ENCODE measurements at places on chromosomes 7 and 10.

DNA sequence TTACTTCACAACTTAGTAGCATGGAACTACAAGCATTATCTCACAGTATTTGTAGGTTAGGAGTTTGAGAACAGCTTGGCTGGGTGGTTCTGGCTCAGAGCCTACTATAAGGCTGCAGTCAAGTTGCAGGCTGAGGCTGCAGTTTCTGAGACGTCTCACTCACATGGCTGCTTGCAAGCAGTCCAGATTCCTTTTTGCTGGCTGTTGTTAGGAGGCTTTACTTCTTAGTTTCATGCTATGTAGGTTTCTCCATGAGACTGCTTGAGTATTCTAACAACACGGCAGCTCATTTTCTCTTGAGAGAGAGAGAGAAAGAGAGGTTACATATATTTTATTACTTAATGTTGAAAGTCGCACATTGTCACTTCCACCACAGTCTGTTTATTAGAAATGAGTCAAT lies 1073.9 kb downstream of the NXPH1 start:
- DNase-seq = no peak

GRCh38 chr7:139995017-139995915 lies 67.5 kb downstream of the PARP12 start:
- DNase-seq = no peak

GRCh38 chr10:44916429-44916828 lies 5.3 kb downstream of the TMEM72 start:
- DNase-seq = no peak

DNA sequence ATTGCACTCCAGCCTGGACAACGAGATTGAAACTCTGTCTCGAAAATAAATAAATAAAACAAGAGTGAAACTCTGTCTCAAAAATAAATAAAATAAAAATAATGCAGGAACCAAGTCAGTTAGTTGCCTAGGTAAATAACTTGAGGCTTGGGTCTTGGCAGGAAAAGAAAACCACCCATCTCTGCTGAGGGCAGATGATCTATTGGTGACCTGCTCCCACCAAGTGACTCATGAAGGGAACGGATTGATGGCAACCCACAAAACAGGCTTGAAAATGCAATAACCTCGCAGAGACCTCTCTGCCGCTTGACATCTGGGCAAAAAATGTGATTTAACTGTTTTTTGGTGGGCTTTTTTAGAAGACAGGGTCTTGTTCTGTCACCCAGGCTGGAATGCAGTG lies 86.6 kb downstream of the CALN1 start:
- no peak for DNase-seq

- no peak for DNase-seq
Observed at GRCh38 chr10:5782174-5782573, 31.1 kb downstream of the GDI2 start.

DNA sequence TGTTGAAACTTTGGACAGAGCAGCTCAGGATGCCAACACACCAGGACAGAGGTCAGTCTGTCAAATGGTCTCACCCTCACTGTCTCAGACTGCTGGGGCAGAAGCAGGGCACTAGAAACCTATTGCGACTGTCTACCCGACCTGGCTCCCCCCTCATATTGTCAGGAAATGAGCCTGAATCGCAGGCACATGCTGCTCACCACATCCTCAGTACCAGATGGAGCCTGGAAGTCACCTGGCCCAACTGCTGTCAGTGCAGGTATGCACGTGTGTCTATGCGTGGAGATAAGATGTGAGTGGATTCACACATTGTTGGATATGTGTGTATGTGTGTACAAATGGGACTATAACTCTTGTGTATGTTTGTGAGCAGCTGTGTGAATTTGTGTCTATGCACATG lies 3.2 kb upstream of the CDHR1 start:
- DNase-seq = no peak

DNA sequence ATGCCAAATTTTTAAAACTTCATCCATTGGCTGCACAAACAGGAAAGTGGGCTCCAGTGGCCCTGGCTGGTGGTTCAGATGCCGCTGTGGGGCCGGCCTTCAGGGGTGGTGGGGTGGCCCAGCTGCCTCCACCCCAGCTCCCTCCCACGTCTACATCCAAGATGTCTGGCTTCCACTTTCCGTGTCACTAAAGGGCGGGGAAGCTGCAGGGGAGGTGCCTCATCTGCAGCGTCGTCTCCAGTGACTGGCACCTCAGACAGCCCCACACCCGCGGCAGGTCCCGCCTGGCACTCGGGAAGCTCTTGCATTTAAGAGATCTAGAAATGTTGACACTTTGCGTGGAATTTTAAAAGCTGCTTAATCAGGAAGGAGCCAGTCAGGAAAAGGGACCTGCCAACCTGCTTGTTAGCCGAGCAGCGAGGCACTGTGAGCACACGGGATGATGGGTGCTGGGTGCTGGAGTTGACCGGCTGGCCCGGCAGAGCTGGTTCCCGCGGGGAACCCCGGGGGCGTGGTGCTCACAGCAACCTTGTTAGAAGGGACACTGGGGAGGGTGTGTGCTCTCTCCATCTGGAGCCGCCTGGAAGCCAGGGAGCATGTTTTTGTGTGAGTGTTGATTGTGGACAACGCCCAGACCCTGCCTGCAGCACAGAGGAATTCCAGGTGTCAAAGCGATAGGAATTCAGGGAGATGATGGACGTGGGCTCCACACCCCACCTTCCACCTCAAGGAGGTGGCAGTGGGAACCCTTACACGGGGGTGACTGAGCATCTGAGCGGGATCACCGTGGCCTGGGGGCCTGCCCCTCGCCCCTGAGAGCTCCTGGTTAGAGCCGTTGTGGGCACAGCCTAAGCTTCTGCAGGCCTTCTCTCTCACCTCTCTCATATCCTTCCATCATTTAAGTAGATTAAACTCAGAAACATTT lies 320.5 kb downstream of the PTPRN2 start:
- no peak for DNase-seq

DNA sequence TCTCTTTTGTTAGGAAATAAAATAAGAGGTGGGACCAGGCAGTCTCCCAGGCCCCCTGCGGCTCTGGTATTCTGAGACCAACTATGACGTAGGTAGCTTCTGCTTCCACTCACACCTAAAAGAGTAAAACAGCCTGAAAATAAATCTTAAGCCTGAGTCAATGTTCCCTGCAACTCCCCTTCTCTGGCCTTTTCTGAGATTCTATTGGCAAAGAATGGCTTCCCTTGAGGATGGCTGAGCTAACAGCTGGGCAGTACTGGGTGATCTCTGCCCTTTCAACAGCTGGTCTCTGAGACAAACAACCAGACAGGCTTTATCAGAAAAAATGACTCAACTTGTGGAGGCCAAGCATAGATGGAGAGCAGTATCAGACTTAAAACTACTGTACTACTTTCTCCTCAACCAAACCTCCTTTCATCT lies 58.7 kb downstream of the CREB3L2 start:
- no peak for DNase-seq

DNA sequence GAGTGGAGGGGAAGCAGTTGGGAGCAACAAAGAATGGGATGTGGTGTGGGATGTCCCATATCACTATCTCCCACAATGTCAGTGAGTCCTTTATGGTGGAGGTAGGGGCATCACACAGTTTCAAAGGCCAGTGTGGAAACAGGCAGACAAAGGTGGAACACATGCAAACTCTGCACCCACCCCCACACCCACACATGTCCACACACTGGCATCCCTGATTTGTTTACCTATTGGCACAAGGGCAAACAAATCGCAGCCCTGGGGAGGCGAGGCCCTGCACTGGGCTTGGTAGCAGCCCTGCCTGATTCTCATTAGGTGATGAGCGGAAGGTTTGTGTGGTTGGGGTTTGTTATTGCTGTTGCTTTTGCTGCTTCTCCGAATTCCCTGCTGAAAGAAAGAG lies 243.3 kb downstream of the GRID1 start:
- DNase-seq = no peak

- DNase-seq = no peak
Observed at GRCh38 chr10:114566064-114566463, 92.0 kb downstream of the ABLIM1 start.

DNA sequence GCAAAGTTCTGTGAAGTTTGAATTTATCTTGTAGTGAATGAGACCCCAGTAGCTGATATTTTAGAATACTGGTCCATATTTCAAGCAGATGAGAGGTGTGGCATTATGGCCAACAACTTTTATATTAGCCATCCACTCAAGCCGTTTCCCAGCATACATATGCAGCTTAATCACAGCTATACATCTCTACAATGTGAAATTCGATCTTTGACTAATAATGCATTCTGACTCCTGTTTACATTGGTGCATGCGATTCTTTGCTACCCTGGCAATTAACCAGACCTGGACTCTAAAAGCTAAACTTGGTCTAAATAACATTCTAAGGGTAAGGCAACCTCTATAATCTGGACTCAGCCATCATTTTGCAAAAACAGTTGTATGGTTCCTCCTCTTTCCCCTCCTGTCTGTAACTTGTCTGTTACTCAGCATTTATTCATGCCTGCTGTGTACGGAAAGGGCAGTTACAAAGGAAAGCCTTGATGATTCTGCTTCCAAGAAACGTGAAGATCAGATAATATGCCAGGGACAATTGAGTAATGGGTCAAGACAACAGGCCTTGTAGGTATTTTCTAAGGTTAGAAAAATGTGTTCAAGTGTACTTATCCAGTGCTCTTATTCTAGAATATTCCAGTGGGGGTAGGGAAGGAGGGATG lies 50.6 kb downstream of the PNLIPRP2 start:
- DNase-seq = no peak

DNA sequence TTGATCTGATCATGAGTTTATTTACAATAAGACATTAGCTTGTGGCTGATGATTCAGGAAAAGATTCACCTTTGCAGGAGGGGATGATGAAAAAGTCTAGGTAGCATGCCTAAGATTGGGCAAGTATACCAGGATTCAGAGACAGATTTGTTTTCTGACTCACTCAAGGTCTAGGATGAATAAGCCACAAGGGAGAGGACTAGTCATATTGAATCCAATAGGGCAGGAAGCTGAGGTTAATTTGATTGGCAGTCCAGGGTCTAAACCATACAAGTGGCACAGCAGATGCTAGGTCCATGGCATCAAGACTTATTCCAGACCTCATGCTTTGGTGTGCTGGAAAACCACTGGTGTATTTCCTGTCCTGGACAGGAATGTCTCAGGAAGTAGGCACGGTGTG lies 1133.4 kb downstream of the XPNPEP1 start:
- DNase-seq = no peak

- no peak for DNase-seq
Observed at GRCh38 chr10:20608503-20608902, 288.6 kb downstream of the NEBL start.

GRCh38 chr7:29224726-29225125 lies 30.2 kb downstream of the CHN2 start:
- DNase-seq = no peak

DNA sequence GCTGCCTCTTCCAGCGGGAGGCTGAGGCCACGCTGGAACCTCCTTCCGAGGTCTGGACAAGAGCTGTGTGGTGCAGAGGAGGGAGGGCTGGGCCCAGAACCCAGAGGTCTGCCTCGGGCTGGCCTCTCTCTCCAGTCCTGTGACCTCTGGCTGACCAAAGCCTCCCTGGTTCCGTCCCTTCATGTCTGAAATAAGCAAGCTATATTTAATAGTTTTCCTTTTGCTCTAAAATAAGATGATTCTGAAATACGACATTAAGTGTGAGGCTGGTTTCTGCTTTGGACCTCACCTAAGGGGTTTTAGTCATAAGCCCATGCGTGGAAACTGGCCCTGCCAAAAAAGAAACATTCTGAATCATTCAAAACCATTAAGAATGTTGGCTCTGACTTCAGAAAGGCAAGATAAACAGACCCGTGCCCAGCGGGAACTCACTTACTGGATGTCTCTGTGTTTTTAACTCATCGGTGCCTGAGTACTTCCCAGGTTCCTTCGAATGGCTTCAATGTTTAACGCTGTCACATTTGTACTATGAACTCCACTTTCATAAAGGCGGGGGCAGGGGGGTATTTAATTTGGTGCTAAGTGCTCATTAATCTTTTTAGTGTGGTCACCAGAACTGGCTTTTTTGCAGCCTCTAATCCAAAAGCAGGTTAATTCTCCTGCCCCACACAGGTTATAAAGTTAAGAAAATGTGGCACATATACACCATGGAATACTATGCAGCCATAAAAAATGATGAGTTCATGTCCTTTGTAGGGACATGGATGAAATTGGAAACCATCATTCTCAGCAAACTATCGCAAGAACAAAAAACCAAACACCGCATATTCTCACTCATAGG lies 157.5 kb upstream of the KLF14 start:
- DNase-seq = no peak

GRCh38 chr10:24703700-24704099 lies 20.0 kb downstream of the ARHGAP21 start:
- no peak for DNase-seq

- no peak for DNase-seq
Observed at GRCh38 chr7:151782598-151783448, 94.1 kb downstream of the PRKAG2 start.

- no peak for DNase-seq
Observed at GRCh38 chr10:26455567-26456315, 17.6 kb downstream of the APBB1IP start.

- DNase-seq = no peak
Observed at GRCh38 chr7:108468246-108468645, 12.0 kb upstream of the NRCAM start.

DNA sequence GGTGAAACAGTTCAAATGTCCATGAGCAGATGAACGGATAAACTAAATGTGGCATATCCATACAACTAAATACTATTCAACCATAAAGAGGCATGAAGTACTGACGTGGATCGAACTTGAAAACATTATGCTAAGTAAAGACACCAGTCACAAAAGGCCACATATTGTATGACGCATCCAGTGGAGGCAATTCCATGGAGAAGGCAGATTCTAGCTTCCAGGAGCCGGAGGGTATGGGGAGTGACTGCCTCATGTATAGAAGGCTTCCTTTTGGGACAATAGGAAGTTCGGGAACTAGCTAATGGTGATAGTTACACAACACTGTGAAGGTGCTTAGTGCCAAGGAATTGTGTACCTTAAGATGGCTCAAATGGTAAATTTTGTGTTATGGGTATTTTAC lies 98.4 kb downstream of the VIPR2 start:
- no peak for DNase-seq

DNA sequence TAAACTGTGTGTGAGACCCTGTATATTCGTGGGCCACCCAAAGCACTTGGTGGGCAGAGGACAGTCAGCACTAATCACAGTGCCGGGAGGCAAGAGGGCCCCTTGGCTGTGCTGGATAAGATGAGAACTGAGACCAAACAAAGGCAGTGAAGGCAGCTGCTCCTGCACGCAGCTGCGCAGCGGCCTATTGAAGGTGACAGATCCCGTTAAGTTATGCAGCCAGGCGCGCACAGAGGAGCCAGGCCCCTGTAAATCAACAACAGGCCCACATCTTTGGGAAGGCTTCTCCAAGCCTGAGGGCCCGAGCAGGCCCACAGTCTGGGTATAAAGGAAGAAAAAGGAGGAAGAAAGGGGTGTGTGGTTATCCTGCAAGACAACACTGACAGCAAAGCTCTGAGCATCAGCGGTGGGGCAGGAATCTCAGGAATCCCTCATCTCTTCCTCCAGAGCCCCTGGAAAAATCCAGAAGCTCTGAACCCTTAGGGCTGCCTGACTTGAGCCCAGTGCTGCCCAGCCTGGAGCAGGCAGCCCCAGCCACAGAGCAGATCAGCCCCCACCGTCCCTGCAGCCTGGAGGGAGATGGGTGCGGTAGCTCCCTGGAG lies 154.2 kb downstream of the ARHGAP12 start:
- peak; percentile 50 for DNase-seq

- DNase-seq = no peak
Observed at GRCh38 chr10:118725886-118726500, 28.8 kb downstream of the CACUL1 start.

- no peak for DNase-seq
Observed at GRCh38 chr7:92815412-92815811, 21.0 kb downstream of the CDK6 start.

Measured in NCI-H1092 (cell line).